T-helper 2 cell (primary cell): ENCODE measurements at places on chromosomes 3 and 15.
A peak's percentile ranks its signal among the peaks of the same experiment; 100 is the strongest.

DNA sequence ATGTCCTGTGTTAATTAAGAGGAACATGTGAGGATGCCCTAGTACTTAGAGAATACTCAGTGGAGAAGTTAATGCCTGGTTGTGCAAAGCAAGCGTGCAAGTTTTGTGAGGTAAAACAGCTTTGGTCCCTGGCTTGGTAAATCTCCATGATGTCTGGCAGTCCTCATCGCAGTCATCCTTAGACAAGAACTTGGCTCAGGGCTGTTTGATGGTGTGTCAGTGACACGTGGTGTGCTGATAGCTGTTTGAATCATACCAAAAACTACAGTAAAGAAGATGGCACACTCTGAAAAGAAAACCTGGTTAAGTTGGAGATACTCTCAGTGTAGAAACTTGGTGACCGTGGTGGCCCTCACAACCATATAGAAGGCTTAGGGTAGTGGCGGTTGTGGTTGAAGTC, 361.7 kb downstream of the FEZF2 start:
- no peak for DNase-seq

GRCh38 chr15:48391950-48392349, 60.7 kb downstream of the DUT start:
- DNase-seq = no peak

GRCh38 chr3:100500320-100500880, 8.0 kb downstream of the TMEM45A start:
- no peak for DNase-seq

DNA sequence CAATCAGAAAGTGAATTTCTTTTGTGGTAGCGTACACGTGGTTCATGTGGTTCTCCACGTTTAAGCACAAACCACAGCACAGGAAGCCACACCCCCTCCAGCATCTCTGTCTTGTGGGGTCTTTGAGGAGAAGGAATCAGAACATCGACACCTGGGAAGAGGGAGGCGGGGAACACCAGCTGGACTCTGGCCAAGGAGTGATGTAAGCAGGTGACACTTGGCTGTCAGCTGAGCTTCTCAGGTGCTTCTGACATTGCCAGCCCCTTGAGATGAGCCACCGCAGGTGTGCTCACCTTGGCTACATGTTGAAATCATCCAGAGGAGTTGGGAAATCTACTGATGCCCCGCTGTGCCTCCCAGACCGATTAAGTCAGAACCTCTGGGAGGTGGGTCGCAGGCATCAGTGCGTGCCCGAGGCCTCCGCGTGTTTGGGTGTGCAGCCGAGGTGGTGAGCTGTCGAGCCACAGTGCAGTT, 85.0 kb downstream of the FAM81A start:
- peak; percentile 20 for DNase-seq

GRCh38 chr3:110708156-110708555, 363.5 kb upstream of the NECTIN3 start:
- no peak for DNase-seq

DNA sequence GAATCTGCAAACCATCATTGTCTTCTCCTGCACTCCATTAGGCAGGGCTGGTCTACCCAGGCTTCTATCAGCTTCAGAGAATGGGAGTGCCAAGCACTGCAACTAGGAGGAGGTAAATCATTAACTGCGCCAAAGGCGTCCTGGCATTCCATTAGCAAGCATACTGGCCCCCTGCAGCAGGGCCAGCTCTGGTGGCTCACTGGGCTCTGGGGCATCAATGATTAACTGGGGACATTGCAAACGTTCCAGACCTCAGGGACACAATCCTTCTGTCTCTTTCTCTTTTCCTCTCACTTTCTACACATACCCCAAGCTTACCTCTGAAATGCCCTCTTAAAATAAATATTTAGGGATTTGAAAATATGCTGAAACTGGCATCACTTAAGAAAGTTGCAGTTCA, 129.0 kb downstream of the MYLK start:
- no peak for DNase-seq

GRCh38 chr15:65724464-65725215, 67.5 kb downstream of the DENND4A start:
- DNase-seq = no peak

DNA sequence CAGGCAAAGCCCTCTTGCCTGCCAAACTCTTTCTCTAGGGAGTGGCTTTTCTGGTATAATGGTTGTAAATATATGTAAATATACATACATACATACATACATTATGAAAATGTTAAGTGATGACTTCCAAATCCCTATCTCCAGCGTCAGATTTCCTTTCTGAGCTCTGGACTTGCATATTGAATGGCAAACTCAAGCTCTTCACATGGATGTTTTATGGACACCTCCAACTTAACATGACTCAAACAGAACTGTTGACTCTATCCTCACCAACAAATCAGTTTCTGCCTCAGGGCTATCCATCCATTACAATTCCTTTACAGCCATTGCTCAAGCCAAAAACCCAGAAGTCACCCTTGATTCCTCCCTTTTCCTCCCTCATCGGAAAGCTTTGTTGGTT, 45.1 kb downstream of the ADAMTSL3 start:
- DNase-seq = no peak
